ENCODE measurements at places on chromosomes 16 and 17. TPM values are rescaled to one million over a fixed set of nuclear protein-coding genes. Genes with fewer than 3 reads are reported as not detected.

Gene VTN
- total RNA-seq = not detected

Gene TBX2
- total RNA-seq = not detected

Gene EVI2A
- total RNA-seq = not detected

Gene CCL16
- not detected for total RNA-seq

Gene CFAP119
- 0.28 TPM for total RNA-seq

Measured in nasal cavity respiratory epithelium epithelial cell of viscerocranial mucosa (primary cell).